ENCODE measurements at places on chromosomes 13 and 19.
A peak's percentile ranks its signal among the peaks of the same experiment; 100 is the strongest.

GRCh38 chr19:42125536-42125935 lies 6.7 kb downstream of the POU2F2 start:
- no peak for DNase-seq

- peak; percentile 79 for DNase-seq
Measured at GRCh38 chr19:6516018-6516658, 14.0 kb upstream of the TUBB4A start.

DNA sequence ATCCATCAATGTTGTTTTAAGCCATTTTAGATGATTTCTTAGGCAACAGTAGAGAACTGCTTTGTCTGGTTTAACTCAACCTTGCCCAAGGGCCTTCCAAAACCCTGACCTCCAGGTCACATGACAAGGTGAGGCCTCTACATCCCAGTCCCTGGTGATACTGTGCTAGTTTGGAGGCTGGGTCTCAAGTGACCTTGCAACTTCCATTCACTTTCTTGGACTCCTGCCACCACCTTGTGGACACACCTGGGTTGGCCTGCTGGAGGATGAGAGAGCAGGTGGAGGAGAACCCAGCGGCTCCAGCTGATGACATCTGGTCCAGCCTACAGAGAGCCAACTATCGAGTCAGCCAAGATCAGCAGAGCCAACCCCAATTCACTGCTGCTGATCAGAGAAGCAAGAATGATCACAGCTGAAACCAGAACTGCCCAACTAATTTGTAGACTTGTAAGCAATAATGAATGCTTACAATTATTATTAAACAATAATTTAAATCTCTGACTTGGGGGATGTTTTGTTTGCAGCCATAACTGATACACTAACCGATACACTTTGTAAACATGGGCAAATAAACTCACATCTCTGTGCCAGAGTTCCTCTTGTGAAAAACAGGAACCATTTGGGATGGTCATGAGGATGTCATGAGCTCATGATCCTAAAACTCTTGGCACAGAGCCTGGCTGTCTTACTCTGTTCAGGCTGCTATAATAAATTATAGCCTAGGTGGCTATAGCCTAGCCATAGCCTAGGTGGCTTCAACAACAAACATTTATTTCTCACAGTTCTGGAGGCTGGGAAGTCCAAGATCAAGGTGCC lies 11.5 kb downstream of the FAM187B start:
- no peak for DNase-seq

GRCh38 chr19:33781415-33781935 lies 15.2 kb upstream of the KCTD15 start:
- no peak for DNase-seq

- no peak for DNase-seq
Measured at GRCh38 chr13:113486698-113487097, 3.8 kb downstream of the DCUN1D2 start.

DNA sequence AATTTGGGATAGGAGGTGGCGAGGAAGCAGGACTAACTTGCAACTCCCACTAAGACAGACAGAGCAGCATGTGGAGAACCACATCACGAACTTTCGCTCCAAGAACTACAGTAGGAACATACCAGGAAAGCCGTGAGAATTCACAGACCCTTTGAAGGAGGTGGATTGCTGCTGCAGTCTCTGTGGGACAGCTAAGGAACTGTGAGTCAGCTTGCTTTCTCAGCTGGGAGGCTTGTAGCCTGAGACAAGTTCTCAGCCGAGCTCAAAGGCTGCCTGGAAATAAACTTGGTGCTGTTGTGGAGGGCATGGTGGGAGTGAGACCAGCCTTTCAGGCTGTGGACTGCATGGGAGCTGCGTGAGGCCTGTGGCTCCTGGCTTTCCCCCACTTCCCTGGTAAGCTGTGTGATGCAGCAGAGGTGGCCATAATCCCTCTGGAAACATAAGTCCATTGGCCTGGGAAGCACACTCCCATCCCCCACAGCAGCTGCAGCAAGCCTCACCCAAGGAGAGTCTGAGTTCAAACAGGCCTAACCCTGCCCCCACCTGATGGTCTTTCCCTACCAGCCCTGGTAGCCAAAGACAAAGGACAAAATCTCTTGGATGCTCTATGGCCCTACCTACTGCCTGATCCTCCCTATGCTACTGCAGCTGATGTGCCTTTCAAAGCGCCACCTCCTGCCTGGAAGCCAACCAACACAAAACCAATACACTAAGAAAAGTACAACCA lies 441.1 kb upstream of the HTR2A start:
- DNase-seq: peak; percentile 56

DNA sequence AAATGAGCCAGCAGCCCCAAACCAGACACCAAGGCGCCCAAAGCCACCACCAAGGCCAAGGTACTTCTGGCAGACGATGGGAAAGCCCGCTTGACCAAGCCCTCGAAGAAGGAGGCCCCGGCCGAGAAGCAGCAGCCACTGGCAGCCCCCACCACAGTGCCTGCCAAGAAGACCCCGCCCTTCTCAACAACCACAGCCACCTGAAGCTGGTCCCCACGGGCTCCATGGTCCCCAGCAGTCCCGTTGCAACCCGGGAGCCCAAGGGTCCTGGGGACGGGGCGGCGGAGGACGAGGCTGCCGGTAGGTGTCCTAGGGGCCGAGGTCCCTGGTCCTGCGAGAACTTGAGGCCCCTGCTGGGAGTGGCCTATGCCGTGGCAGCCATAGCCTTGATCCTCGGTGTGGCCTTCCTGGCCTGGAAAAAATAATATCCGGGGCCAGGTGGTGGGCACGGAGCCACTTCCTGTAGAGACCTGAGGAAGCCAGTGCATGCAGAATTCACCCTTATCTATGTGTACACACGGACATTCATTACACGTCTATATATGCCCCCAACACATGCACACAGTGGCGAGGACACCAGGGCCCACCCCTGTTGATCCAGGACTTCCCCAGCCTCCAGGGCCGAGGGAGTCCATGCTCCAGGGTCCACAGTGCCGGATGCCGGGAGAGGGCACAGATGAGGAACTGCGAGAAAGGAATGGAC lies 13.8 kb downstream of the C1QTNF9 start:
- no peak for DNase-seq

DNA sequence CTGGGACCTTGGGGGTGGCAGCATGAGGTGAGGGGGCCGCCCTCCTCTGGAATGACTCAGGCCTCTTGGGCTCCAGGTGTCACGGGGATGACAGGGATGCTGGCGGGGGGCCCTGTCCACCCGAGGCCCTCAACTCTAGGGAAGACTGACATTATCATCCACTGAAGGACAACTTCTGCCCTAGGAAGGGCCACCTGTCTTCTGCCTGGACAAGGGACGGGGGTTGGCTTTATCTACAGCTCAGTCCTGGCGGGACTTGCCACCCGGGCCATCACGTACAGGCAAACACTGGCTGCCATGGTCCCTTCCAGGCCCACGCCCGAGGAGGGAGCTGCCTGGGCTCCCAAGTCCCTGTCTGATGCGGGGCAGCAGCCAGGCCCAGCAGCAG lies 130.7 kb downstream of the STK24 start:
- DNase-seq: no peak

GRCh38 chr13:22793598-22794134 lies 387.1 kb upstream of the SGCG start:
- no peak for DNase-seq

GRCh38 chr19:55131421-55131820 lies 14.0 kb upstream of the PPP1R12C start:
- DNase-seq: peak; percentile 63

DNA sequence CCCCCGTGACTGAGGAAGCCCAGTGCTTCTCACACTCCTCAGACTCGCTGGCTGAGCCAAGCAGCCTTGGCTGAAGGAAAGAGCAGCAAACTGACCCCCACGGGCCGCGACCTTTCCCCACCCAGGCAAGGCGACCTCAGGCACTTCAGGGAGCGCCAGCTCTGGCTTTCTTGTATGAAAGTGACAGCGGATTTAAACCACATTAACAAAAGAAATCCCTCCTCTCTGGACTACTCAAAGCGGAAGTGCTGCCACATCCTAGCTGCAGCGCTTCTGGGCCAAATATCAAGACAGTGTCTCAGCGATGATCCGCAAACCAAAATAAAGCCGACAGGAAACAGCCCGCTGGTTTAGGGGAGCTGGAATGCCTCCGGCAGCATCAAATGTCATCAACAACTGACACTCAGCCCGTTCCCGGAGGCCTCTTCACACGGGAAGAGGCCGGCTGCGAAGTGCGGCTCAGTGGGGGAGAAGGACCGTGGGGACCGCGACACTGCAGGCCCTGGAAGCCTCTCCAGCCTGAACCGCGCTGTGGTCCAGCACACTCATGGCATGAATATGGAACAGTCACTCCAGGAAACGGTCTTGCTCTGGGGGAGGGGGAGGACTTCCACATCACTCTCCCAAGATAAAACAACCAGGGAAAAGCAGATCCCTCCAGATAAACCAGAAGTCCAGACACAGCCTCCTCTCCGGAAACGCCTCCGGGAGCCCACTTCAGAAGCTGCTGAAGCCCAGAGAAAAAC lies 1.4 kb downstream of the RASA3 start:
- DNase-seq: peak; percentile 74

- DNase-seq: no peak
Measured at GRCh38 chr13:29855009-29855408, 4.6 kb upstream of the UBL3 start.

GRCh38 chr13:77930430-77930829 lies 11.8 kb upstream of the EDNRB start:
- DNase-seq: no peak

DNA sequence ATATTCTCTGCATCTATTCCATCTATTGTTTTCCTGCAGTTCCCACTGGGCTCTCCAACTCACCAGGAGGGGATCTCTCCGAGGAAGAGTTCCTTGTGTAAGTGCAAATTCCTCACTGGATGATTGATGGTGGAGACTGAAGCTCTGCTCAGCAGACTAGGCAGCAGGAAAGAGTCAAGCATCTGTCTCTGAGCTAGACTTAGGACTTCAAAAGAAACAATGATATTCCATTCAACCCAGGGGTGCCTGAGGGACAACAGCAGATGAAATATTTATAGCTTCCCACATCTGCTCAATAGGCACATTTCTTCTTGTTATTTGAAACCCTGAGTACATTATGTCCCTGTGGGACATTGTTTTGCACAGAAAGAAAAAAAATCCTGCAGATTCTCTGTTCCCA lies at the start of the genes OR7A5 and OR7C1:
OR7A5 (minus strand) TSS at position 175 of the 400 bp plus-strand sequence. CDS start 6,944 bp downstream, outside the sequence.
OR7C1 (minus strand) TSS at position 175 of the 400 bp plus-strand sequence. CDS start 35,049 bp downstream, outside the sequence.
- no peak for DNase-seq

DNA sequence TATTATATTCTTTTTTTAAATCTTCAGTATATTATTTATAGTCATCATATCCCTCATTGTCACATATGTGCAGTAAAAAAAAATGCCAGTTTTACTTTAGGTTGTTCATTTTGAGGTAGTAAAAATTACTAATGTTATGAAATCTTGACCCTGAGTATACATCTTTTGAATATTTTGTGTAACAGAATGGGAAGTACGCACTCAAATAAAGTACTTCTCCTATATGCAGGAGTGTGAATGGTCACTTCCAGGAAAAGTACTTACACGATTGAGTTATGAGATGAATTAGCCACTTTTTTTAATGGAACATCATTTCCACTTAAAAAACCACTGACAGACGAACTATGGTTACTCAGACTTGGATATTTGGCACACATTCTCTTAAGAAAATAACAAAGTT lies 58.5 kb downstream of the C13orf42 start:
- DNase-seq: no peak

DNA sequence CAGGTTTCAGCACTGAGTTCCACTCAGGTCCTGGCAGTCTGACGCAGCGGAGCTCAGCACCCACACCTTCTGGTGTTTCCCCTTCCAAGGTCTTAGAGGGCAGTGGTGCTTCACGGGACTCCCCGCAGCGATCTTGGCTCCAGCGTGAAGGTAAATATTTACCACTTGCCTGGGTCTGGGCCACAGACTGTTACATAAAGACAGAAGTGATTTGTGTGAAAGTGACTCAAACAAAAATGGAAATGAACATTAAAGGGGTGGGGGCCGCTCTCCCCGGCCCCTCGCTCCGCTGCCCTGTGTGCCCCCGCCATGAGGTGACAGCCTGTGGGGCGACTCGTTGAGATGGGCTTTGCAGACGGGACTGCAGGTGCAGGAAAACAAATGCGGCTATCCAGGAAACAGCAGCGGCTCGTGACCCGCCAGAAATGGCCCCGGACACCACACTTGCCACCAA lies 55.0 kb downstream of the GGACT start:
- DNase-seq: no peak

DNA sequence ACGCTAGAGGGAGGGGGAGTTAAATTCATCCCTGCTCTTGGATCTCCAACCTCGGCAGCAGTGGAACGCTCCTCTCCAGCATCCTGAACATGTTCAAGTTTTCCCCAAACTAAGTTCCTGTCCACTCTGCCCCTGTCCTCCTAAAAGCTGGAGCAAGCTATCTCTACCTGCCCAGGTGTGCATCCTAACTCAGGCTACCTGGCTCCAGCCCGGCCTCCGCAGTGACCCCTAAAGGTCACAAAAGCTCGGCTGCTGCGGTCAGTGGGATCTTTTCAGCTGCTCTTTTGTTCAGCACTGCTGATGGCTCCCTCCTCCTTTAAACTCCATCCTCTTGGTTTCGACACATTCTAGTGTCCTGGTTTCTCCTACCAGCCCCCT lies 1.4 kb downstream of the DCUN1D2 start:
- no peak for DNase-seq

DNA sequence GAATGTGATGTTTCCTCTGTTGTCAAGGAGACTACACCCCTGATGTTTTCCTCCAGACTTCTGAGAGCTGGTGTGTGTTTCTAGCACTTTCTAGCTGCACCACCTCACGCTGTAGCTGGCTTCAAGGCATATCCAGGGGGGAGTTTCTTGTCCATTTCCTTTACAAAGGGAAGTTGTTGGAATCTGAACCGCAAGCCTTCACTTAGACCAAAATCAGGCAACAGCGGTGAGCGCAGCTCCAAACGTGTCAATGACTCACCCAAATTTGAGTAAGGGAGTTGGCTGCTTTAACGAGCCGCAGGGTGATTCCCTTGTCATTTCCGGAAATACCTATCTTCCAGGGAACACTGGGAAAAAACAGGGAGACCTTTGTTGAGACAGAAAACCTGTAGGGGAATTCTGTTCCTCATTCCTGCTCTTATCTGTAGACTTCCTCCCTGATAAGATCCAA lies 2.5 kb downstream of the LDLR start:
- peak; percentile 83 for DNase-seq

DNA sequence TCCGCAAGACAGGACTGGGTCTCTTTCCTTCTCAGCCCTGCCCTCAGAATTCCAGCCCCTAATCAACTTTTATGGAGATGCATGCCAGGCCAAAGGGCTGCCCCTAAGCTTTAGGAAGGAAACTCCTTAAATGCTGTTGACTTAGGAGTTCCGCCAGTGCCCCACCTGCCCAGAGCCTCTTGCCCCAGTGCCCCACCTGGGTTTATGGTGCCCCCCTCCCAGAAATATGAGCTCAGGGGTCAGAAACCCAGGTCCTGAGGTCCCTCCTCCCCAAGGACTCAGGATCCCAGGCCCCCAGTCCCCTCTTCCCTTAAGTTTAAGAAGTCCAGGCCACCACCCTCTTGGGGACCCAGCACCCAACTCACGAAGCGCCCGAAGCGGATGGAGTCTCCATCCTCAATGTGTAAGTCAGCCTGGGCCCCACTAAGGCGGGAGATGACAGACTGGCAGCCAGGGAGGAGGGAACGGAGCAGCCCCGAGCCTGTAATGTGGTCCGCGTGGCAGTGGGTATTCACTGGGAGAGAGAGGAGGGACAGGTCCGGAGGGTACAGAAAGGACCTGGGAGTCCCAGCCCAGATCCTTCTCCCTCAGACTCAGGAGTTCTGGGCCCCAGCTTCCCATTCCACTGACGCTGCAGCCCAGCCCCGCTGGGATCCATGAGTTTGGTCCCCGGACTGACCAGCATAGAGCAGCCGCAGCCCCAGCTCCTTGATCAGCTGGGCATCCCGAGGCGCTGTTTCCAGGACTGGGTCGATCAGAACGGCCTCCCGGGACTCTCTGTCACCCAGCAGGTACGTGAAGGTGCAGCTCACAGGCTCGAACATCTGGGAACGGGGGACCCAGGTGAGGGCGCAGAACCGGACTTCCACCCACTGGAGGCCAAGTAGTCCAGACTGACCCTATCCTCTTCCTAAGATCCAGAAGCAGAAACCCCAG lies 897 bp downstream of the ETHE1 start:
- DNase-seq: no peak

Measured in fibroblast of skin of left quadriceps (primary cell).